Stimulated activated CD8-positive, alpha-beta memory T cell treated with anti-CD3 and anti-CD28 coated beads, Interleukin-15, amount 100 ng/mL, for 24 hours (primary cell): ENCODE measurements at places on chromosomes 3 and 15.

DNA sequence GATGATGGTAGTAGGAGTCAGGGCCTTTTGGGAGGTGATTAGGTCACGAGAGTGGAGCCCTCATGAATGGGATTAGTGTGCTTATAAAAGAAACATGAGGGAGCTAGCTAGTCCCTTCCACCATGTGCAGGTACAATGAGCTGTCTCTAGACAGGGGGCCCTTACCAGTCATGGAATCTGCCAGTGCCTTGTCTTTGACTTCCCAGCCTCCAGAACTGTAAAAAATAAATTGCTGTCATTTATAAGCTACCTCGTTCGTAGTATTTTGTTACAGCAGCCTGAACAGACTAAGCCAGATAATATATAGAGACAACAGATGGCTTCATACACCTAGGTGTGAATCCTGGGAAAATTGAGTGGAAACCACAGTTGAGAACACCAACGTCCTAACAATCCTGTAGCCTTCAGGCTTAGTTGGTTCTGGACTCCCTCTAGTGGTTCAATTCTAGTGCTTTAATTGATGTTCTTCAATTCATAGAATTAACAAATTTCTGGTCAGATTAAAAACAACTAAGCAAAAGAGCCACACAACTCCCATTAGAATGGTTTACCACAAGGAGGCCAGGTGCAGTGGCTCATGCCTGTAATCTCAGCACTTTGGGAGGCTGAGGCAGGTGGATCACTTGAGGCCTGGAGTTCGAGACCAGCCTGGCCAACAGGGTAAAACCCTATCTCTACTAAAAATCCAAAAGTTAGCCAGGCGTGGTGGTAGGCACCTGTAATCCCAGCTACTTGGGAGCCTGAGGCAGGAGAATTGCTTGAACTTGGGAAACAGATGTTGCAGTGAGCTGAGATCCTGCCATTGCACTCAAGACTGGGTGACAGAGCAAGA lies 21.3 kb upstream of the GATM start:
- DNase-seq, result no peak

- no peak for DNase-seq
Observed at GRCh38 chr3:146160964-146161662, at the start of gene PLOD2. PLOD2 (minus strand) TSS chr3:146161184; CDS start chr3:146160989, 195 bp downstream.

DNA sequence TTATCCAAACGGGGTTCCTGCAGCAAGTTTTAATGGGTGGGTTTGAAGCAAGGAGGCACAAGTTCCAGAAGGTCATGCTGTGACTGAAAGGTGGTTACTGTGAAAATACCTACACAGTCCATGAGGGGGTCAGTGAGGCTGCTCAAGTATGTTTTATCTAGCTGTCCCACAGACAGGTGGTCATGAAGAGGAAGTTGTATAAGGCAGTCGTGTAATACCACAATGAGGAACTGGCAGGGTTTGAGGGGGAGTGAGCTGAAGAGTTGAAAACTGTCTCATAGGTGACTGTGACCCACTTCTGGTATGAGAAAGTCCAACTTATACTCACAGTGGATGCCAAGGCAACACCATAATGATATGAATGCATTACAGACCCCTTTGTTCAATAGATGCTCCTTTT lies 856.8 kb downstream of the OTOL1 start:
- no peak for DNase-seq

- DNase-seq, result no peak
Observed at GRCh38 chr3:95162794-95163193, 1099.9 kb downstream of the NSUN3 start.

- no peak for DNase-seq
Observed at GRCh38 chr3:98733812-98734281, 29.3 kb upstream of the ST3GAL6 start.

- no peak for DNase-seq
Observed at GRCh38 chr15:74345051-74345450, 22.4 kb downstream of the CYP11A1 start.

GRCh38 chr3:73766599-73767381 lies 142.0 kb upstream of the PDZRN3 start:
- DNase-seq, result no peak
